ENCODE measurements at places on chromosomes 4 and X. TPM values are rescaled to one million over a fixed set of nuclear protein-coding genes. Genes with fewer than 3 reads are reported as not detected.
A peak's percentile ranks its signal among the peaks of the same experiment; 100 is the strongest.

GRCh38 chr4:84901740-84902281 lies 64.7 kb downstream of the WDFY3 start:
- DNase-seq = no peak

GRCh38 chrX:49199906-49200771 lies at the start of gene SYP:
SYP (minus strand) TSS chrX:49200193; CDS start chrX:49200186, 7 bp downstream.
- peak; percentile 94 for DNase-seq

DNA sequence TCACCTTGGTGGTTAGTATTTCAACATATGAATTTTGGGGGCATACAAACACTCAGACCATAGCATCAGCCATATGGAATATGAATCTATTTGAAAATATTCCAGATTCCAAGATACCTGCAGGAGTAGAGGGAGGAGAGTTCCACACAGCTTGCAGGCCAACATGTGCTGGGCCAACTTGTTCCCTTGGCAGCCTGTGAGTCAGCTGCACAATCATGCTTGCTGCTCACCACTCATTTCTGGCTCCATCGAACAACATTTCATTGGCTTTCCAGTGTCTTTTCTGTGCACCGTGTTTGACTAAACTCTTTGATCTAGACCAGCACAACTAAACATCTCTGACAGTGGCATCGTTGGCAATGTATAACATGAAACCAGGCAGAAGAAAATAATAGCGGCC lies 282.5 kb upstream of the RASGEF1B start:
- no peak for DNase-seq

PAGE5 gene
- total RNA-seq = not detected

TCEAL5 gene
- not detected for total RNA-seq

DNA sequence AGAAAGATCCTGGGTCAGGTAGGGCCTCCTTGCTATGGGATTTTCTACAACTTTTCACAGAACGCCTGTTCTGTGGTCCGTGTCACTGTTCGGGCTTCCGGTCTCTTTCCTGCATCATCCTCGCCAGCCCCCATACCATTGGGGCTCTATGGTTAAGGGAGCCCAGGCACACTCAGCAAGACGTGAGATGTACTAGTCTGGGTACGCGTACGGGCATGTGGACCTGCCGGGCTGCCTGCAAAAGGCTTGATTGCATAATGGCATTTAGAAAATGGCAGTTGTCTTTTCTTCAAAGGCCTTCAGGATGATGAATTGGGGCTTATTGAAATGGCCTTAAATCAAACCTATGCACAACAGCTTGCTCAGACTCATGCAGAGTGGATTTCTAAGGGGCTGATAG lies 86.7 kb downstream of the CNGA2 start:
- no peak for DNase-seq

LUZP4 gene
- total RNA-seq = not detected

- DNase-seq = no peak
These were observed 28.9 kb downstream of the CPLX1 start for GRCh38 chr4:797066-797465.

DNA sequence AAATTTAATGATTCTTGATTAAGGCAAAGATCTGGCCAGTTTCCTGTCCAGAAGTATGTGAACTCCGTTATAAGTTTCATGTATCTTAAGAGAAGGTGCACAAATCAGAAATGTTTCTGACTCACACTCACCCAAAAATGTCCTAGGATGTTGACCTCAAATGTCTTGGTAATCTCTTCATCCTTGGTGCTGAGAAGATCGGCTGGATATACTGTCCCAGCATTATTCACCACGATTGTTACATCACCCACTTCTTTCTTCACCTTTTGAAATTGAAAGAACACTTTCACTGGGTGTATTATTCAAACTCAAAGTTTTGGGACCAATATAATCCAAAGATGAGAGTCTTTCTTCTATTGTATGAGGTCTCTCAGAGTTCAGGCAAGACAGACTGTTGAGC lies 5.7 kb downstream of the HSD17B13 start:
- DNase-seq = no peak

PPEF2 gene
- not detected for total RNA-seq

HSFX4 gene
- not detected for total RNA-seq

DNA sequence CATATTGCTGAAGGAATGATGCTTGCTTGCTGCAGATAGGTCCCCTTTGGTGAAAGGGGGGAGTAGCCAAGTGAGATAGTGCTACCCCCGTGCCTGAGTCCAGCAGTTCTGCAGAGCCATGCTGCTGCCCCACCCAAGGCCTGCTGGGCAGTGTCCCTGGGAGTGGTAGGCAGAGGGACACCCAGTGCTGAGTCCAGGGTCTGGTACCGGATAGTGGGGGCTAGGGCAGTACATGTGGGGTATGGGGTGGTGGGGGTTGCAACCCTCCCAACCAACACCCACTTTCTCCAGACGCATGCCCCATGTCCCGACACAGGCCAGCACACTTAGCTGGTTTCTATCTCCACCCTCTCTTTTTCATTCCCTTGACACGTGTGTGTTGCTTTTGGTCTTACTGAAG lies 62.0 kb upstream of the TLR2 start:
- no peak for DNase-seq

GRCh38 chr4:7863911-7864681 lies 75.6 kb downstream of the AFAP1 start:
- no peak for DNase-seq

EMCN gene
- 86.1 TPM for total RNA-seq

- DNase-seq = no peak
These were observed 103.3 kb downstream of the SHROOM3 start for GRCh38 chr4:76538296-76538695.

GRCh38 chr4:142567620-142568451 lies 278.3 kb downstream of the INPP4B start:
- DNase-seq = no peak

DNA sequence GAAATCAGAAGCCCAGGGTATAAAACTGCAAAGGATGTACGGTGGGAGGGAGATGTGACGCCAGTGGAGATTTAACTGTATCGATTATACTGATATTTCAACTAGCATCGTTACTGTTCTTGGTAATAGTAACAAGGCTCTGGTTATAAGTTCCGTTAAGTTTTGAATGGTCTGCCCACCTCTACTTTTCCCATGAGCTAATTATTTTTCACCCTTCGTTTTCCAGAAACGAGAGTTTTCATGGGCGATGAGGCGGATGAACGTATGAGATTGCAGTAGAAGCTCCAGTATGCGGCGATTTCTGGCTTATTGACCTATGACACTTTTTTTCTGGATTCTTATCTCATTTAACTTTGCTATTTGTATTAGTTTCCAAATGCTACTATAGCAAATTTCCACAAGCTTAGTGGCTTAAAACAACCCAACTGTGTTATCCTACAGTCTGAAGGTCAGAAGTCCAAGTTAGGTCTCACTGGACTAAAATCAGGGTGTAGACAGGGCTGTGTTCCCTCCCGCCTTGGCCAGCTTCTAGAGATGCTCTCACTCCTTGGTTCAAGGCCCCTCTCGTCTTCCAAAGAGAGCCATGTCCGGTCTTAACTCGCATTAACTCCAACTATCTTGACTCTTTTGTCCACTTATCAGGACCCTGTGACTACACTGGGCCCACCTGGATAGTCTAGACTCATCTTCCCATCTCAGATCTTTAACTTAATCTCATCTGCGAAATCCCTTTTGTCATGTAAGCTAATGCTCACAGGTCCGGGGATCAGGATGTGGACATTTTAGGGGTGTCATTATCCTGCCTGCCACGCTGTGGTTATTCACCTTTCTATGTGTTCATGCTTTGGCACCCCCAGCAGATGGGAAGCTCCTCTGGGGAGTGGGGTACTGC lies 122.5 kb downstream of the IRF2 start:
- no peak for DNase-seq

IKBKG gene
- 36.1 TPM for total RNA-seq

DNA sequence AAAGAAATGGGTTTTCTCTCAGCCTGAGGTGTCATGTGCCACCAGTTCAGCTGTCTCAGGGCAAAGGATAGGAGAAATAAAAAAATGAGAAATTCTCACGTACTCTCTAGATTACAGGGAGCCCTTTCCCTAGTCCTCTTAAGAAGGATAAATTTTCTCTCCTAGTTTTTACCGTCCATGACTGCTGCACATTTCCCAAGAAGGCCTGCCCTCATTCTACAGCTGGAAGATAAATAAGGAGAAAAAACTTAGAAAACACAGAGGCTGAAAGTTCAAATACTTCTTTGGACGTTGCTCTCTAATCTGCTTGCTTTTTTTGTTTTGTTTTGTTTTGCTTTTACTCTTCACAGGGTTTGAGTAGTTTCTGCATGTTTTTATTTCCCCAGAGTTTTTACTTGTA lies 211.9 kb downstream of the DCAF12L2 start:
- DNase-seq = no peak

HHIP gene
- total RNA-seq = 9.3 TPM

TDO2 gene
- 0.56 TPM for total RNA-seq

DNA sequence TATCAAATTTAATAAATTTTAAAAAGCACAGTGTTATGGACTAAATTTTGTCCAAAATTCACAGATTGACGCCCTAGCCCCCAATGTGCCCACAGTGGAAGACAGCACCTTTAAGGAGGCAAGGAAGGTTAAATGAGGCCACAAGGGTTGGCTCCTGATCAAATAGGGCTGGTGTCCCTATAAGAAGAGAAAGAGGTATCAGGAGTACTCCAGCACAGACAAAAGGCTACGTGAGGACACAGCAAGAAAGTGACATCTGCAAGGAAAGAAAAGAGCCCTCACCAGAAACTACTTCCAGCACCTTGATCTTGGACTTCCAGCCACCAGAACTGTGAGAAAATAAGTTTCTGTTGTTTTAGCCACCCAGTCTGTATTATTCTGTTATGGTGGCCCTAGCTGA lies 48.8 kb downstream of the FAM13A start:
- no peak for DNase-seq

DNA sequence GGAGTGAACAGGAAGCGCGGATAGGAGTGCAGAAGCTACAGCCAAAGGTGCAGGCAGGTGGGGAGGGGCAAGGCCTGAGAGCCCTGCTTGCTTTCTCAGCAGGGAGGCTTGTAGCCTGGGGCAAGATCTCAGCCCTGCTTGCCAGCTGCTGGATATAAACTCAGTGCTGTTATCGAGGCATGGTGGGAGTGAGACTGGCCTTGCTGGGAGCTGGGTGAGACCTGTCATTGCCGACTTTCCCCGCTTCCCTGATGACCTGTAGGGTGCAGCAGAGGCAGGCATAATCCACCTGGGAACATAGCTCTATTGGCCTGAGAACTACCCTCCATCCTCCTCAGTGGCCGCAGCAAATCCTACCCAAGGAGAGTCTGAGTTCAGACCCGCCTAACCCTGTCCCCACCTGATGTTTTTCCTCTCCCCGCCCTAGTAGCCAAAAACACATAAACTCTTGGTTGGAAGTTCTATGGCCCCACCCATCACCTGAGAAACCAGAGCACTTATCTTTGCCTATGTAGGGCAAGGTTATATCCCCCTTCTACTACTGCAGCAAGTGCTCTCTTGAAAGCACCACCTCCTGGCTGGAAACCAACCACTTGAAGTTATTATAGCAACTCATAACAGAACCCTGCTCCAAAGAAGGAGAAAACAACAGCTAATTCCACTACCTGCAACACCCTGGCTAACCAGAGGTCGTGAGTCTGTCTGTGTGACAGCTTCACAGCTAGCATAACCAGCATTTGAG lies 80.7 kb downstream of the FHIP1A start:
- DNase-seq = no peak

SRPK3 gene
- total RNA-seq = 0.69 TPM

CENPI gene
- 0.81 TPM for total RNA-seq

- DNase-seq = no peak
These were observed 57.9 kb upstream of the SPRY1 start for GRCh38 chr4:123338715-123339114.

GRCh38 chrX:85288992-85289723 lies 45.4 kb downstream of the ZNF711 start:
- DNase-seq = no peak

GRCh38 chrX:106611679-106612392 lies at the start of gene RADX:
RADX (plus strand) TSS chrX:106611978; CDS start chrX:106612081, 103 bp downstream.
- DNase-seq = peak; percentile 83

- no peak for DNase-seq
These were observed 178.3 kb downstream of the SNCA start for GRCh38 chr4:89658701-89659024.

- DNase-seq = no peak
These were observed 83.3 kb downstream of the VEGFC start for GRCh38 chr4:176709417-176709816.

GRCh38 chrX:49243166-49243565 lies 7.9 kb downstream of the CCDC22 start:
- no peak for DNase-seq
